Occipital lobe (tissue), 3 donors: ENCODE measurements at places on chromosomes 11 and 22.

DNA sequence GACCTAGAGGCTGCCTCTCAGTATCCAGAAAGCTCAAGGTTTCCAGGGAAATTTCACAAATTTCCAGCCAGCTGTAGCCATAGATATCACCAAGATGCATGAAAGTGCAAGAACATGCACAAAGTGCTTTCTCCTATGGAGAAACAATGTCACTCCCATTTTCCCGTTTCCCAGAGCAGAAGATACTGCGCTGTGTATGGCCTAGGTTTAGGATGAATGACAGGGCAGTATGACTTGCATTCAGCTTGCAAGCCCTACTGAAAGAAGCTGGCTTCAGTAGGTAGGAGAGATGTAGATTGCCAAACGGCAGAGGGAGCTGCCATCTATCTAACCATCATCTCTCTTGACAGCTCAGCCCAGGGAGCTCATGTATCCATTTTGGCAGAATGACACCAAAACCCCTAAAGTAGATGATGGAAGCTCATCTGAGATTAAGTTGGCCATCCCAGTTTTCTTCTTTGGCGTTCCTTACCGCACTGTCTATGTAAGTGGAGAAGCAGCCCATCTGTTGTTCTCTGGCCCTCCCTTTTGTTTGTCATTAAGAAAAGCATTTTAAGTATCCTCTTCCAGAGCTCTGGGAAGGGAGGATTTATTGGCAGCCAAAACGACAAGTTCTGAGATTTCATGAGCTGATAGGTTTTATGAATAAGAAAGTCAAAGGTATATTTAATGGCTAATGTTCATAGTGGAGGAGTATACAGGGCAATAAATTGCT is 4.6 kb downstream of the TECTA start:
- no peak for DNase-seq

DNA sequence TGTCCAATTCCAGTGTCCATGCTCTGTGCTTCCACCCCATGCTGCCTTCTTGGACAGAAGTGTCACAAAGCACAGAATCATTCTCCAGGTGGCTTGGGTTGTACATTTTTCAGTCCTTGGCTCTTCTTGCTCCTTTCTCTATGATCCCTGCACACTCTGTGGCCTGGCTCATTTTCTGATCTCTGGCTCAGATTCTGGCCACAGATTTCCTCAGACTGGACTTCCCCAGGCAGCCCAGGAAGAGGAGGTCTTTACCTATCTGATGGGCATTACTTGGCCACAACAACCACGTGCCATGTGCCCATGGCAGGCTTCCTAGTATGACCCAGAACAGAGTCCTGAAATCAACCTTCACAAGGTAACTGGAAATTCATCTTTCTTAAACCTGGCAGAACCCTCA is 27.2 kb downstream of the SYTL2 start:
- no peak for DNase-seq

DNA sequence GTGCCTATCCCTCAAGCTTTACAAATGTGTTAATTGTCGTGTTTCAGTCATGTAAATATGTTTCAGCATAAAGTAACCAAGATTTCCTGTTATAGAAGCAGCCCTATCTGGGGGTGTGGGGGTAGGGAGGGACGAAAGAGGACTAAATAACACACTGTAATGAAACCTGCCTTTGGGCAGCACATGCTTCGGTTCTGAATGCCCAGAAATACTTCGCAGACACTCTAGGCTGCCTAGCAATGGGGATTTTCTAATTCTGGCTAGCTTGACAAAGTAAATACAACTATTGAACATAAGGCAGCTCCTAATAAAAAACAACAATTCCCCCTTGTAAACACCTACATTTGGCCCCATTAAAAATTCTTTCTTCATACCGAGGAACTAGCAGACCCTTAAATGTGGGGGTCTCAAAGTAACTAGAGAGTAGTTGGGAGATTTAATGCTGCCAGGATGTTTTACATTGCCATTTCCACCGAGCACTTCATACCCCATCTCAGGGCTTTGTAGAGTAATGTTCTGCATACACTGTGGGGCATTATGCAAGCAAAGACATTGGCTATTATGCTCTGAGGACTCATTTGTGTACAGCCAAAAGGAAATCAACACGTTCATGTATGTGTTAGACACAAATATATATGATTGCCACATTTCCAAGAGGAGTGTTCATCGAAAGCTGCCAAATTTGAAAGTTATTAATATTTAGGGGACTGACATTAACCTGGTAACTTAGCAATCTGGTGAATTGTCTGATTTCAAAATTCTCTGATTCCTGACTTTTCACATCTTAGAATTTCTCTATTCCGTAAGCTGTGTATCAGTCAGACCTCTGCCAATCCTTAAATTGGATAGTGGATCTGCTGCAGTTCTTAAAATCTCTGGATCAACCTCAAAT is 42.1 kb downstream of the PAX6 start:
- DNase-seq = no peak

- DNase-seq = no peak
Observed at GRCh38 chr11:1522081-1522424, 35.5 kb upstream of the MOB2 start.

- DNase-seq = no peak
Observed at GRCh38 chr11:66492161-66492865, 12.1 kb downstream of the DPP3 start.

- DNase-seq = no peak
Observed at GRCh38 chr11:44695169-44695833, 31.5 kb upstream of the TSPAN18 start.

- no peak for DNase-seq
Observed at GRCh38 chr11:74373382-74373781, 24.9 kb downstream of the PGM2L1 start.

GRCh38 chr11:34454308-34455032 is 15.7 kb downstream of the CAT start:
- no peak for DNase-seq

DNA sequence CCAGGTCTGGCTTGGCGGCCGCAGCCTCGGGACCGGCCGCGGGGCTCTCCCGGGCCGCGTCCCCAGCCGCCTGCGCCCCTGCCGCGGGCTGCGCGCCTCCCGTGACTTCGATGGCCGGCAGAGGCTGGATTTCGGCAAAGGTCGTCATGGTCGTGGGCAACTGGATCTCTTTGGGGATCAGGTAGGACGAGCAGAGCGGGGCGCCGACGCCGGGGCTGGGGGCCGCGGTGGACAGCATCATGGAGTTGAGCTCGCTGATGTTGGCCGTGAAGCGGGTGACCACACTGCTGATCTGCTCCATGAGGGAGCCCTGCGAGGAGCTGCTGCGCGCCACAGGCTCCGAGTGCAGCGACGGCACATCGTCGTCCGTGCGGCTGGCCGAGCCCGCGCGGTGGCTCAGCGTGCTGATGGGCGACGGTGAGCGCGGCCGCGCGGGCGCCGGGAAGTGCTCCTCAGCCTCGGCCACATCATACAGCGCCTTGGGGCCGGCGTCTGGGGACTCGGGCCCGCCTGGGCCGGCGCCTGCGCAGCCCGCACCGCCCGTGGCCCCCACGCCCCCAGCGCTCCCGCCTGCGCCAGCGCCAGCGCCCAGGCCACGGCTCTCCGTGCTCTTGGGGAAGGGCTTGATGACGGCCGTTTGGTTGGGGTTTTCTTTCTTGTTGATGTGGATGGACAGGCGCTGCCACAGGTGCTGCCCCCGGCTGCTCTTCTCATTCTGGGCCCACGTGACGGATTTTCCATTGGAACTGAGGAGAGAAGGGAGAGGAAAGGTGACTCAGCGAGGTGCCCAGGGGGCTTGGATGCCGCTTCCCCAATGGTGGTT is 171.4 kb upstream of the CTSC start:
- no peak for DNase-seq

- DNase-seq = no peak
Observed at GRCh38 chr11:109264128-109264527, 157.9 kb upstream of the C11orf87 start.

GRCh38 chr11:110174645-110175310 is 81.6 kb downstream of the ZC3H12C start:
- no peak for DNase-seq

DNA sequence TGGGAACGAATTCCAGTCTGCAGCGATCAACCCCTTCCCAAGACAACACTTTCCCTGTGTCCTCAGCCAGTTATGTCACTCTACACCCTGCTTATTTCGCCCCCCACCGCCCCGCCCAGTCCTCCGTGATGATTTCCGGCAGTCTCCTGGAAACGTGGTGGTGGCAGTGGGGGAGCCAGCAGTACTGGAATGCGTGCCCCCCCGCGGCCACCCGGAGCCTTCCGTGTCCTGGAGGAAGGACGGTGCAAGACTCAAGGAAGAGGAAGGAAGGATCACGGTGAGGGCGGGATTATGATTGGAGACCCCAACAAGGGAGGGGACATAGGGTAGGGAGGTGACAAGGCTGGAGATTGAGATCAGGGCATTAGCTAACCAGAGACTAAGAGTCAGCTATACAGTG is 4.1 kb downstream of the ROBO3 start:
- no peak for DNase-seq

- DNase-seq = no peak
Observed at GRCh38 chr22:39353346-39353745, 3.6 kb downstream of the SYNGR1 start.

GRCh38 chr11:124814739-124815138 is 14.5 kb upstream of the MSANTD2 start:
- no peak for DNase-seq

GRCh38 chr11:22465620-22466019 is 127.4 kb downstream of the SLC17A6 start:
- DNase-seq = no peak

- no peak for DNase-seq
Observed at GRCh38 chr11:115244296-115244695, 259.9 kb downstream of the CADM1 start.

GRCh38 chr11:43243927-43244326 is 67.9 kb upstream of the API5 start:
- DNase-seq = no peak

- no peak for DNase-seq
Observed at GRCh38 chr11:119309411-119309810, 7.5 kb downstream of the MCAM start.

GRCh38 chr22:38923463-38924346 is 33.7 kb upstream of the APOBEC3A start:
- peak; percentile 65 for DNase-seq

DNA sequence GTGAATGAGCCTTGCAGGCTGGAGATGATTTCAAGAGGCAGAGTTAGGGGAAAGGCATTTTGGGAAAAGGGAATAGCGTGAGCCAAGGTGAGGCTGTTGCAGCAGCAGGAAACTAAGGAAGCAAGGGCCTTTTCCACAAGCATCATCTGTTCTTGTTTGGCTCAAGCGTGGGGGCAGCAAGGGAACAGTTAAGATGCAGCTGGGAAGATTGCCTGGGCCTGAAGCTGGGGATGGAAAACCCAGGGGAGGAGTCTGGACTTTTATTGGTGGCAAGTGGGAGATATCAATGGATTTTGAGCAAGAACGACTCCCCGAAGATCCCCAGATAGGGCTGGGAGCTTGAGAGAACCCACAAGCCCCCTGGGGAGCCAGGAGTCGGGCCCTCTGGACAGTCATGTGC is 27.3 kb upstream of the PICK1 start:
- no peak for DNase-seq

GRCh38 chr11:111815489-111815888 is 49.3 kb upstream of the PPP2R1B start:
- DNase-seq = no peak

GRCh38 chr22:26534171-26534855 is 22.0 kb upstream of the TFIP11 start:
- DNase-seq = no peak

GRCh38 chr11:130813196-130813595 is 103.1 kb downstream of the SNX19 start:
- no peak for DNase-seq

- DNase-seq = no peak
Observed at GRCh38 chr11:129728581-129728980, 87.1 kb upstream of the TMEM45B start.

GRCh38 chr22:43136255-43136654 is 6.9 kb downstream of the MCAT start:
- no peak for DNase-seq

GRCh38 chr22:37054056-37054395 is 2.5 kb downstream of the KCTD17 start:
- no peak for DNase-seq

DNA sequence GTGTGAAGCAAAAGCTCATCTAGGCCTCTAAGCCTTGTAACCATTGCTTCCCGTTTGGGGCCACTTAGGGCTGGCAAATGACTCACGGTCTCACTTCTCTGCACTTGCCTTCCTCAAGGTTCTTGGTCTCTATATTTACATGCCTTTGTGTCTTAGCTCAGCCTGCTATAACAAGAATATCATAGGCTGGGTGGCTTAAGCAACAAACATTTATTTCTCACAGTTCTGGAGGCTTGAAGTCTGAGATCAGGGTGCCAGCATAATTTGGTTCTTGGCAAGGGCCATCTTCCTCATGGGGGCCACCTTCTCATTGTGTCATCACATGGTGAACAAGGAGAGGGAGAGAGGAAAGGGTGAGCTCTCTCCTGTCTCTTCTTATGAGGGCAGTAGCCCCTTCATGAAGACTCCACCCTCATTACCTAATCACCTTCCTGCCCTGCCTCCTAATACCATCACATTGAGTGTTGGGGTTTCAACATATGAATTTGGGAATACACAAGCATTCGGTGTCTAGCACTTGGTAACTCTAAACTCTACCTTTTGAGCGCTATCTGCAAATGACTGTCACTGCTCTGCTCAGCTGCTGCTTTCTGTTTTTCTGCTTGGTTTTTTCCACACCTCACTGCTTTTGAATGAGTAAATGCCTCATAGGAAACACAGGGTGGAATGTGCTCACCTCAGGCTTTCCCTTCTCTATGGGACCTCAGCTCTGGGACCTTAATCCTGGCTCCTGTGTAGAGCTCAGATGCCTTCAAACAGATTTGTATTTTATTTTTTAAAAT is 16.2 kb upstream of the ME3 start:
- DNase-seq = no peak

DNA sequence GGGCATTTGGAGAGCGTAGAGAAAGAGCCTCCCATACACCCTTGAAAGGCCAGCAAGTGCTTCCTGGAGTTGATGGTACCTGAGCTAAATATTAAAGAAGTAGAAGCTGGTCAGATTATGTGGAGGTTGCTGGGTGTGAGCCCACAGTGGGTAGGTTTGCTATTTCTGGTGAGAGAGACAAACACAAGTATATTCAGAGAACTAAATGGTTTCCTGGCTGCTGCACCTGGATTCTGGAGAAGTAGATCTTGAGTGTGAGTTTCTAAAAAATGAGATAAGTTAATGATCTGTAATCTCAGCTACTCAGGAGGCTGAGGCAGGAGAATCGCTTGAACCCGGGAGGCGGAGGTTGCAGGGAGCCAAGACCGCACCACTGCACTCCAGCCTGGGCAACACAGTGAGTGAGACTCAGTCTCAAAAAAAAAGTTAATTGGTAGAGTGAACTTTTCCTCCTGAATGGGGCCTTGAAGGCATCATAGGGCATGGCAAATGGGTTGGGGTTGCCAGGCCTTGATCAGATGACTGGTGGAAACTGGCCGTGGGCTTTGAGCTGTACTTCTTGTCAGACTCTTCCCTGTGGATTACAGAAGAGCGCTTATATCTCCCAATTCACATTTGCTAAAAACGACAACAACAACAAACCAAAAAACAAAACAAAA is 75.8 kb downstream of the ADAMTS15 start:
- no peak for DNase-seq

- no peak for DNase-seq
Observed at GRCh38 chr11:131595797-131596196, 225.4 kb downstream of the NTM start.

DNA sequence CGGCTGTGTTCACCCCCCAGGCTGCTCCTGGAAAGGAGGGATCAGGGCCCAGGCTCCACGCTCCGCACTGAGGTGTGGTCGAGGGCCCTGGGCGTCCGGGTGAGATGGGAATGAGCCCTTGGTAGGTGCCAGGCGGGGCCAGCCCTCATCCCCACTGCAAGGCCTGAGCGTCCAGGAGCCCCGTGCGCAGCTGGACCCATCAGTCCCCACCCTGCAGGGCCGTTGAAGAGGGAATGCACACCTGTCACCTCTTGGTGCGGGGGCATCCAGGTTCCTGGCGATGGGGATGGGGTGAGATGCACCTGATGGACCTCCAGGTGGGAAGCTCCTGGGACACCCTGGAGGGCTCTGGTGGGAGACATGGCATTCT is 72.2 kb downstream of the KCNQ1 start:
- no peak for DNase-seq
